ENCODE measurements at places on chromosomes 16 and 17.

DNA sequence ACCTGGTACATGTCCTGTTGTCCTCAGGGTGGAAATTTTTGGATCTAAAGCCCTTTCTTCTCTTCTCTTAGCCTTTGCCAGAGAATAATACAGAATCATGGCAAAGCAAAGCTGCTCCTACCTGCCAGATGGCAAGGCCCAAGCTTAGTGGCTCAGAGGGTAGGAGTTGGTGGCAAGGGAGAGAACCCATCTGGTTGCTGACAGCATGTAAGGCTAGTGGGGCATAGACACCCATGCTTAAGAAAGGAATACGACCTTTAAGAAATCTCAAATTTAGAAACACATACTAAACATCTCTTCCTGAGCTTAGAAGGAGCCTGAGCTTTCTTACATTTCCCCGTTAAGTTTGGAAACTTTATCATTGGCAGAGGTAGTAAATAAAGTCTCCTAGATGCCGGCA, 395.0 kb upstream of the SOX9 start:
- DNase-seq: no peak

DNA sequence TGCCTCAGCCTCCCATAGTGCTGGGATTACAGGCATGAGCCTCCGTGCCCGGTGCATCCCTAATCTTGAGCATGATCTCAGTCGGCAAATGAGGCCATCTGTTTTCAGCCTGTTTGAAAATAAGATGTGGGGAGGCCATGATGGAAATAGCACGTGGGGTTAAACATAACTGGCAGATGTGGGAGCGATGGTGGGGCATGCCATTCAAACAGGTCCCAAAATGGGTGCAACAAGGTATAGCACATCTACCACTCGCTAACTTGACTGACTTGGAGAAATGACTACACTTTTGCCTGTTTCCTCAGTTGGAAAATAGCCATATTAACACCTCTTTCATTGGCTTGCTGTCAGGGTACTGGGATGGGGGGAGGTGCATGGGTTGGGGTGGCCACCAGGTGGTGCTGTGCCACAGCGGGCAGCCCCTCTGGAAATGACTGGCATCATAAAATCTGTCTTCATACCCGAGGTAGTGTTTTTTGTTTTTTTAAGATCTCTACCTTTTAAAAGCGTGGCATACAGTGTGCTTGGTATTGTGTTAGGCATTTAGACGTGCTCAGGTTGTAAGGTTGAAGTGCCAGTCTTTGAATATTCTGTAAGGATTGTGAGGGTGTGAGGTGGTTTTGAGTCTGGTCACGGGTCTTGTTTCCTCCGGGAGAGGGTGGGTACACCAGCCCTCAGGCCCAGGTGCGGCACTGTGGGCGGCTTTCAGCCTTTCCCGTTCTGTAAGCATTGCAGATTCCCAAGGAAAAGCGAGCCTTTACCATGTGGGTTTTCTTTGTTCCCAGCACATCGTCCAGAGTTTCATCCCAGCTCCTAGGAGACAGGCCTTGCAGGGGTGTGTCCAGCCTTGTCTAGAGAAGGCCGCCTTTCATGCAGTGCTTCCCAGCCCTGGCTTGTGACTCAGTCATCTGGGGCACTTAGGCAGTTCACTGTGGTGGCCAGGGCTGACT, 2.9 kb upstream of the TTYH2 start:
- no peak for DNase-seq

DNA sequence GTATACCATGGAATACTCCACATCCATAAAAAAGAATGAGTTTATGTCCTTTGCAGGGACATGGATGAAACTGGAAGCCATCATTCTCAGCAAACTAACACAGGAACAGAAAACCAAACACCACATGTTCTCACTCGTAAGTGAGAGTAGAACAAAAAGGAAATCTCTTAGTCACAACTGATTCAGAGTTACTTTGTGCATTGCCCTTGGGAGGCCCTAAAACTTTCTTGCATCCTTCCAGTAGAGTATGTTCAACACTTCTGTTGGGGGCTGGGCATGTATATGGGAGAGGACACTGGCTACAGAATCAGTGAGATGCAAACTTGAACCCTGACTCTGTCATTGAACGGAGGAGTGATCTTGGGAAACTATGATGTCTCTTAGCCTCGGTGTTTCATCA, 147.4 kb upstream of the IRX5 start:
- no peak for DNase-seq

GRCh38 chr16:84566545-84567257, 51.2 kb downstream of the COTL1 start:
- DNase-seq: no peak

- DNase-seq: no peak
These were observed 42.0 kb downstream of the RBFOX1 start for GRCh38 chr16:7374614-7375174.

DNA sequence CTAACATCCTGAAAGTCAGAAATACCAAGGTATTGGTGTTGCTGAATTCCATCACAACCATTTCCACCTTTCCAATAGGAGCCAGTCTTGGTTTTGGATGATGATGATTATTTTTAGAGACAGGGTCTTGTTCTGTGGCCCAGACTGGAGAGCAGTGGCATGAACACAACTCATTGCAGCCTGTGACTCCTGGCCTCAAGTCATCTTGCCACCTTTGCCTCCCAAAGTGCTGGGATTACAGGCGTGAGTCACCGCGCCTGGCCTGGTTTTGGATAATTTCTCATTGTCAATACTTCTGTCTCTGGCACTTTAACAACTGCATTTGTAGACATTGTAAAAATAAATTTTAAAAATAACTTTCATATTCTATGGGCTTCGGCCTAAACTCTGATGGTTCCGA, 22.6 kb downstream of the STAT5B start:
- no peak for DNase-seq

- no peak for DNase-seq
These were observed 4.5 kb upstream of the UNC13D start for GRCh38 chr17:75848523-75849278.

DNA sequence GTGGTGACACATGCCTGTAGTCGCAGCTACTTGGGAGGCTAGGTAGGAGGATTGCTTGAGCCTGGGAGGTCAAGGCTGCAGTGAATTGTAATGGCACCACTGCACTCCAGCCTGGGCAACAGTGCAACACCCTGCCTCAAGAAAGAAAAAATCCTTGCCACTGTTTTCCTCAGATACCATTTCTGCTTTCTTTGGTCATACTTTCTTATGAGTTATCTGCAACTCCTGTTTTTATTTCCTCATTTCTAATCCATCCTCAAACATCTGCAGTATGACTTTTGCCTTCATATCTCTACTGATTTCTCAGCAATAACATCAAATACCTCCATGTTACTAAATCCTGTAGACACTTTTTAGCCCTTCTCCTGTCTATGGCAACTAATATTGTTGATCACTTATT, 3.1 kb upstream of the AP2B1 start:
- DNase-seq: no peak

GRCh38 chr16:55661941-55662643, 6.3 kb downstream of the SLC6A2 start:
- DNase-seq: no peak

DNA sequence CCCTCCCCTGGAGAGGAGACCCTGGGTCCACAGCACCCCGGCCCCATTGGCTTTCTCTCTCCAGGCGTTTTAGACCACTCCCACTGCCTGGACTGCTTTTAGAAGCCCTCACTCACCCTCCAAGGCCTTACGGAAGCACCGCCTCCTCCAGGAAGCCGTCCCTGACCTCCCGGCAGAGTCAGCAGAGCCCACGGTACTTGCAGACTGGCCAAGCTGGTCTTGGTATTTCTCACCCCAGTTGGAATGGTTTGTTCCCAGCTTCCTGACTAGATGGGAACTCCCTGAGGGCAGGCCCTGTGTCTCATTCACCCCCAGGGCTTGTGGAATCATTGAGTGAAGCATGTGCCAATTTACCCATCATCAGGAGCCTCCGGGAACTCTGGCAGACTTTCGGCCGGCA, 9.2 kb downstream of the SCGB1C2 start:
- no peak for DNase-seq

- no peak for DNase-seq
These were observed 55.0 kb downstream of the CNGB1 start for GRCh38 chr16:57915811-57916488.

DNA sequence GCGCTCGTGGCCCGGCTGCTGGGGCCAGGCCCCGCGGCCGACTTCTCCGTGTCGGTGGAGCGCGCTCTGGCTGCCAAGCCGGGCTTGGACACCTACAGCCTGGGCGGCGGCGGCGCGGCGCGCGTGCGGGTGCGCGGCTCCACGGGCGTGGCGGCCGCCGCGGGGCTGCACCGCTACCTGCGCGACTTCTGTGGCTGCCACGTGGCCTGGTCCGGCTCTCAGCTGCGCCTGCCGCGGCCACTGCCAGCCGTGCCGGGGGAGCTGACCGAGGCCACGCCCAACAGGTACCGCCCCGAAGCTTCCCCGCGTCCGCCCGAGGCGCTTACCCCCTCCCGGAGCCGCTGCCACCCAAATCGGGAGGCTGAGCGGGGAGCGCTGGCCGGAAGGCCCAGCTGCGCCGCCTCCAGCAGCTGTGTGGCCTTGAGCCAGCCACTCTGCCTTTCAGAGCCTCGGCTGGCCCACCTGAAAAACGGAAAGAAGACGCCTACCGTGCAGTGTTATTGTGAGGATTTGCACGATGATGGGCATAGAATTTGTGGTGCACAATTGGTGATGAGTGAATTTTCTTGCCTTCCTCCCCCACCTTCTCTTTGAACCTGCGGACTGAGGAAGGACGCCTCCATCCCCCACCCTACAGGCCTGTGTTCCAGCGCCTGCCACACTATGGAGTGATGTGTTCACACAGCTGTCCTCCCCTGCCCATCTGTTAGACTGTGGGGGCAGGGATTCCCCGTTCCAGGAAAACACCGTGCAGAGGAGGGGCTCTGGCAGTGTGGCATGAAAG, 523 bp downstream of the NAGLU start:
- DNase-seq: no peak

- DNase-seq: no peak
These were observed 19.7 kb upstream of the SNTB2 start for GRCh38 chr16:69166946-69167930.

- no peak for DNase-seq
These were observed 181.6 kb downstream of the RAB11FIP4 start for GRCh38 chr17:31573047-31573446.

DNA sequence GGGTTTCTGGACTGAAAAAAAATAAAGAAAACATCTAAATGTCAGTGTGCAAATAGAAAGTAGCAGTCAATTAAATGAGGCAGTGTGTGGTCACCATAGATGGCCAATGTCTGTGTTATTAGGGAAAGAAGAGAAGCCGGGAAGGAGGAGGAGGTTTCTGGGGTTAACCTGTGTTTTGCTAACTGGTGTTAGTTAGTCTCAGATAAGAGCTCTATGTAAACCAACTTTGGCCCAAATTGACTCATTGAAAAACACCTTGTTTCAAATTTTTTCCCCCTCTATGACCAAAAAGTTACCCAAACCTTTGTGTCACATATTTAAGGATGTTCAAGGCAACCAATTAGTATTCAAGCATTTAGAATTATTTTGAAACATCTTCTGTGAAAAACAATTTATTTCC, 530.9 kb downstream of the MAF start:
- no peak for DNase-seq

GRCh38 chr17:76241691-76242255, 1.5 kb upstream of the RNF157 start:
- no peak for DNase-seq

- DNase-seq: no peak
These were observed 4.4 kb downstream of the NOL3 start for GRCh38 chr16:67174706-67175231.

DNA sequence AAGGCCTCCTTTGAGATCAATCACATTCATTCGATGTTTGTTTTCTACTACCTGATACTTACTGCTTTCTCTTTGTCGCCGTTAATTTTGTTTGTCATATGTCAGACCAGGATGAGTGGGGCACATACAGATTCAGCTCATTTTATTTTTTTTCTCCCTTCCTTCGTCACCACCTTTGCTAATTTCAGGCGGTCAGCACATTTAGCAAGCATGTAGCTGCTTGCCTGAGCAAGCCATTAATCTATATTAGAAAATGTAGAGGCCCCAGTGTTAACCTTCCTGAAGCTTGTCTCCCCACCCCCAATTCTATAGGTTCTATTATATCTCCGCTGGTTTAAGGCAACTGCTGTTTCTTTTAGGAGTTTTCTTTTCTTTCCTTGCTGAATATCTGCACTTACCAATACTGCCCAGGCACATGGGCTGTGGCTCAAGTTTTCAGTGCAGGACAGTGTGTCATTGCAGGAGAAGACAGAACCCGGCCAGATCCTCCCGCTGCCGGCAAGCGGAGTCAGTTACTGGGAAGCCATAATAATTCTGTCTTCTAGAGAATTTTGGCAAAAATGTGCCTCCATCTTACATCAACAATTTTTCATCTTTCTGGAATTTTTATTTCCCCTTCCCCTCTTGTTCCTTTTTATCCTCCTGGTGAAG, 714.3 kb downstream of the WWOX start:
- DNase-seq: no peak

- no peak for DNase-seq
These were observed 172.7 kb downstream of the TANC2 start for GRCh38 chr17:63138713-63139112.

DNA sequence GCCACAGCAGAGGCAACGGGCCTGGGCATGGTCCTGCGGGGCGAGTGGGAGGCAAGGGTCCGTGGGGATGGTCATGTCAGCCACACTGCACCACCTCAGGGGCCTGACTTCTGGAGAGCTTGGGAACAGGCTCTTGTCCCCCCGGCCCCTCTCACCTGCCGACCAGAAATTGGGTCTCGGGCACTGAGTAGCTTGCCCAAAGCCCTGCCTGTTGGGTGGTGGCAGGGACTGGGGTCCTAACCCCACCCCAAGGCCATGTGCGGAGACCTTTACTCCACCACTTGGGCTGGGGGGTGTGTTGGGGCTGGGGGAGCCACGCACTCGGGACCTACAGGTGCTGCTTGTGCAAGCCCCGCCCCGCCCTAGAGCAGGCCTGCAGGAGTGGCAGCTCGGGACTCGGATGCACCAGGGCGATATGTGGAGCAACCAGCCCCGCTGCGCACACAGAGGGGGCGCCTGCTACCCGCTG, 24.2 kb upstream of the CHMP6 start:
- DNase-seq: no peak

- no peak for DNase-seq
These were observed 2.7 kb downstream of the NOD2 start for GRCh38 chr16:50696126-50696525.

DNA sequence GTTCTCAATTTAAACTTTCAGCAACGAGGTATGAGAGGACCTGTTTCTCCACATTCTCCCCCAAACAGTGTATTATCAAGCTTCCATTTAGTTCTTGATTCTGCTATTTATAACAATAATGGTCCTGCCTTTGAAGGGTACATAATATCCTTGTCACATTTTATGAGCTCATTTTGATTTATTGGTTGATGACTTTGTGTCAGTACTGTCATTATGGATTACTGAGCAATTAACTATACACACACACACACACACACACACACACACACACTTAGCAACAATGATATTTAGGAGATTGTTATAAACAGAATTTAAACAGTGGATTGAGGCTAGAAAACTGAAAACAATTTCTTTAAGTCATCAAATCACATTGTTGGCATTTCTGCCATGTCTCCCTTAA, 7.0 kb downstream of the TMIGD1 start:
- no peak for DNase-seq

Measured in HS-27A (cell line).